ENCODE measurements at places on chromosomes 6 and 20.

GRCh38 chr6:89460713-89461112 is 27.8 kb downstream of the ANKRD6 start:
- DNase-seq, result no peak

GRCh38 chr6:27143474-27144026 is 104.0 kb upstream of the PRSS16 start:
- no peak for DNase-seq

GRCh38 chr6:157432892-157433265 is 51.9 kb downstream of the ZDHHC14 start:
- DNase-seq, result no peak

DNA sequence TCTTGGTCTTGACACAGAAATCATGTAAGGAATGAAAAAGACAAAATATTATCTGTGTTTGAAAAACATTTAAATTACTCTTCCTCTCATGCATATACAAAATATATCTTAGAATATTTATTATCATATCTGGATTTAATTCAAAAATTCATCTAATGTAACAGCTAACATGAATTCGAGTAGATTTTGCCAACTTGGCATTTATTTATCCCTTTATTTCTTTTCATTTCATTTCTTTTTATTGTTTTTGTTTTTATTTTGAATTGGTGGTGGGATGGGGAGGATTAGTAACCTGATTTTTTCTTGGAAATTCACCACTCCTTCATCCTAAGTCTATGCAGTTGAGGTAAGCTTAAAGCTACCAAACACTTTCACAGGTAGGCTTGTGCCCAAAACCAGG is 508.7 kb downstream of the EPHA7 start:
- DNase-seq, result no peak

GRCh38 chr20:33237989-33238388 is 2.2 kb downstream of the BPIFA1 start:
- DNase-seq, result no peak

GRCh38 chr20:56376331-56376730 is 15.7 kb downstream of the AURKA start:
- no peak for DNase-seq

DNA sequence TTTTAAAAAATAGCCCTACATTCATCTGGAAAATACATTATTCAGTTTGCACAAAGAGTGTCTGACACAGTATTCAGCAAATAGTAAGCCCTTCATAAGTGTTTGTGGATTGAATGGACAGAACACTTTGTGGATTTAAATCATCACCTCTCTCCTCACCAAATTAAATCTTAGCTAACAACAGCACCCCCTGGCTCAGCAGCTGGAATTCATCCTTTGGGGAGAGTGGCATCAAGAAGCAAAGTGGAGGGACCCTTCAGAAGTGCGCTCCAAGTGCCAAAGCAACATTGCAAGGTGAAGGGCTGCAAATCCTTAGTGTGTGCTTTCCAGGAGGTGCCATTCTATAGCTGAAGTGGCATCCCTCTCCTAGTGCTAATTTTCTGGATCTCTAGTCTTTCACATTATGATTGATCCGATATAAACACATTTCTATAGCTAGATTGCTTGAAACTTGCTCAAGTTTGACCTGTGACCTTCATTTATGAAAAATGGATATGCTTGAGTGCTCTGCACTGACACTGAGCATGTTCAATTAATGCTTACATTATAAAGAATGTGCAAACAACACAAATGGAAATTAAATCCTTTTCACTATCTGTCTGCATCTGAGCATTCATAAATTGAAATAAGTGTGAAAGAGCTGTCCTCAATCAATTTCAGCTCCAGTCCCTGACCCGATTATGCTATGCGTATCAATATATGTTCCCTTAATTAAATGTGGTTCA is 891.7 kb downstream of the C6orf118 start:
- DNase-seq, result no peak

GRCh38 chr6:68635706-68636513 is 828 bp downstream of the ADGRB3 start:
- no peak for DNase-seq

- DNase-seq, result no peak
Observed at GRCh38 chr6:150249261-150249660, 106.4 kb downstream of the PPP1R14C start.

GRCh38 chr20:23156842-23157423 is 70.8 kb upstream of the CD93 start:
- no peak for DNase-seq

GRCh38 chr6:15337582-15337981 is 91.7 kb downstream of the JARID2 start:
- no peak for DNase-seq

DNA sequence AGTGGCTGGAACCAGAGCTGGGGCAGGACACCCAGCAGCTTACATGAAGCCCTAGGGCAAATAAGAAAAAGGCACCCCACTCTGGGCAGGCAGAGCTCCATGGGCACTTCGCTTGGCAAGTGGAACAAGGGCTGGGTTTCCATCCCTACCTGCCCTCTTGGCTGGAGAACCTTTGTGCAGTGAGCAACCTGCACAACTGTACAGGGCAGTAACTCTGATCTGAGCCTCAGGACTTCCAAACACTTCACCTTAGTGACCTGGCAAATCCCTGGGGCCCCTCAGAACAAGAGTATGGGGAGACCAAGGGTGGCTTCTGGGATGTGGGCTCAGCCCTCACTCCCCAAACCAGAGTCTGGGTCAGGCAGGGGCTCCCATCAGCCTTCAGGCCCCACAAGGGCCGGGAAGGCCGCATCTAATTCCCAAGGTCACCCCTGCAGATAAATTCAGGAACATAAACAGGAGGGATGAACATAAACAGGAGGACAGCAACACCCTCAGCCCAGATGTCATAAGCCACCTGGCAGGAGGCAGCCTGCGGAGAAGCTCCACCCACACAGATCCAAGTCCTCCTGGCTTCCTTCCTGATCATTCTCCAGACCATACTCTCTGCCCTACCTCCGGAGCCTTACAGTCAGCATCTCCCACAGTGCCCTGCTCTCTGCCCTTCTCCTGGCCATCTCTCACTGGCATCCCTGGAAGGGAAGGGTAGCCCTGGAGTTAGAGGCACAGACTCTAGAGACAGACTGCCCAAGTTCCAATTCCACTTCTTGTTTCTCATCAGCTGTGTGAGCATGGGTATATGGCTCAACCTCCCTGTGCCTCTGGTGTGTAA is 37.5 kb downstream of the HNF4A start:
- DNase-seq, result no peak

DNA sequence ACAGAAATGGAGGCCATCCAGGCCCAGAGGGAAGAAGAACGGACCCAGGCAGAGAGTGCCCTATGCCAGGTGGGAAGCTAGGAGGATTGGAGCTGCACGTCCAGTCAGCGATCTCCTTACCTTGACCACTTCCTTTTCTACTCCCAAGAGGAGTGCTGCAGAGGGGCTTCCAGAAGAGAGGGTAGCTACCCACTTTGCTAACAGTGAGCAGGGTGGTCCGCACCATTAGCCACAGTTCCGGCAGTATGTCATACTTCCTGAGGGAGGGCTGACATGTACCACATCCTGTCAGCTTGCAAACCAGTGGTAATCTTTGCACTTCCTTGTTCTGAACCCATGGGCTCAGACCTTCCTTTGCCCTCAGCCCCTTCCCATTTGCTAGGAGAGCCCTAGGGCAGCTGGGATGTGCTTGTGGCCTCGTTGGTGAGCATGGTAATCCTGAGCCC is 35.4 kb downstream of the CEP250 start:
- peak; percentile 43 for DNase-seq
